Pancreas (tissue), 10 donors: ENCODE measurements at places on chromosomes 5 and 9.

DNA sequence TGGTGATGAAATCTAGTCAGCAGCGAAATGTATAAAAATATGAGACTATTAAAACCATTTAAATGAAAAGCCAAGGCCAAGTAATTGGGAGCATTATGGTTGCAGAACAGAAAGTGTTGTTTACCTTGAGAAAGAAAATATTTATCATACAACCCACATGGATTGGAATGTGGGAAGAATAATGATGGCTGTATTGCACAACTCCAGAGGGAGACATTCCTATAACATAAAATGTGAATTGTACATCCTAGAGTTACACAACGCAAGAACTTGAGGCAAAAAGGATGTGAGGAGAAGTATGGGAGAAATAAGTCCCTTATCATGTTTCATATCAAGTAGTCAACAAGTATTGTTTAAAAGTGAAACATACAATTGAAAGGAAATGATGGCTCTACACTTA is 1014.0 kb upstream of the SEMA6A start:
- H3K4me1 ChIP-seq: no peaks in the 10 kb centered on the region
- H3K27me3 ChIP-seq: no peaks in the 10 kb centered on the region

DNA sequence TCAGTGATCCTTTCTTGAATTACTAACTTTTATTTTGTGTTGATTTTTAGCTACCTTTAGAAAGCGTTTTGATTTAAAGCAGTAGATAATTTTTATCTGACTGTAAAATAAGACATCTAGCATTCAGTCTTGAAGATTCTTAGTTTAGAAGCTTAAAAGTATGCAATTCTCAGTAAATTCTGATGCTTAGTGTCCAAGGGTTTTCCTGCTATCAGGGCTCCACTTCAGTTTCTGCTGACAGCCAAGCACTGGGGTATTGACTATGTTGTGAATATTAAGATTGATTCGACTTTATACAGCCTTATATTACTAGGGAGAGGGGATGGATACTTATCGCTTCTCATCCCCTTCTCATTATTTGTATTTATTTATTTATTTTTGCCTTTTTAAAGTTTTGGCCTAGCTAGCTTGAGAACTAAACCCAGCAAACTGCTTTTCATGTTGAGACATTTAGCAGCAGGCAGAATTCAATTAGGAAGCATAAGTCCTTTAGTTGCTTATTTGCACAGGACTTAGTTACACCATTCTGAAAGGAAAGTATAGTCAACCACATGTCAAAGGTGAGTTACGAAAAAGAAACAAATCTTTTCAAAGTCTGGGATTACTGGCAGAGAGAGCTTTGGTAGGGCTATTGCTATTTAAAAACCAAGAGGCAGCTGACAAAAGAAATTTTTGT is 2.9 kb downstream of the PBX3 start:
- H3K27ac ChIP-seq: no peak overlapping the region
- no peaks in the 10 kb centered on the region for H3K4me1 ChIP-seq
- H3K27me3 ChIP-seq: no peaks in the 10 kb centered on the region
- no peaks in the 10 kb centered on the region for H3K36me3 ChIP-seq
- no peak for DNase-seq
- H3K4me3 ChIP-seq: peak overlapping the region; percentile 21

DNA sequence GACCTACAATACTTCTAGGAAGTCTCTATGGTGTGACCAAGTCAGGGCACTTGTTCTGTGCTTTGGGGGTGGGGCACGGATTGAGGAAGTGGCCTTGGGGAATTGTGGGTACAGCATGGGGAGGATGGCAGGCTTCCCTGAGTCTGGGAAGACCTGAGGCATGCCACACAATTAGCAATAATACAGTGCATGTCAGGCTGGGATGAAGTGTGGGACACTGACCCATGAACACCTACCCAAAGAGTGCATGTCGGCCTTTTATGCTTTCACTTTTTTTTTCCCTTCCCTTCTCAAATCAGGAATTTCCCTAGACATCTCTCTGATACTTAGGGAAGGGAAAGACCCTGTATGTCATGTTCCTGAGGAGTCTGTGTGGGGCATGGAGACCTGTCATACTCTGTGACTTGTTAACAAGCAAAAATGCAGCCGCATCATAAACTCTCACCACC is 146.4 kb downstream of the PALM2AKAP2 start:
- H3K27ac ChIP-seq: no peak overlapping the region
- no peaks in the 10 kb centered on the region for H3K36me3 ChIP-seq
- no peak for DNase-seq
- H3K4me1 ChIP-seq: no peaks in the 10 kb centered on the region
- no peaks in the 10 kb centered on the region for H3K27me3 ChIP-seq

DNA sequence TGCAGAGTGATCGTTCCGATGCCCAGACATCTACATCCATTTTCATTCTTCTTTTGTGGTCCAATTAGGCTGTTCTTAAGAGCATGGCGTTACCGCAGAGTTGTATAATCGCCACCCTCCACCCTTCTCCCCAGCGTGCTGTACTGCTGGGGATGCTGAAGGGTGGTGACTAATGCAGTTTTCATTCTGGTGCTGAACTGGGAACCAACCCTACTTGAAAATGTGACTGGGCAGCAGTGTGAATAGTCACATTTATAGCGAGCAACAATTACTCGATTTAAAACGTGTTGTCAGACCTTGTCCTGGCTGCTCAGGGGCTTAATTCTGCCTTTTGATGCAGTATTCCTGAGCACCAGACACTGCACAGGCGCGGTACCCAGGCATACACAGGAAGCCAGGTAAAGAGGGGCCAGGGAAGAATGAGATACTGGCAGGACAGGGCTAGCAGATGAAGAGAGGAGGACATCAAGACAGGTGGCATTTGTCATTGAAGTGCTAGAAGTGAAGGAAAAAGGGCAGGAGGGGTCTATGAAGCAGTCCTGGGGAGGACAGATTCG is 719 bp upstream of the ISCA1 start:
- no peaks in the 10 kb centered on the region for H3K27me3 ChIP-seq
- H3K4me3 ChIP-seq: peak overlapping the region; percentile 82
- no peak for DNase-seq
- H3K36me3 ChIP-seq: no peaks in the 10 kb centered on the region
- H3K27ac ChIP-seq: peak overlapping the region; percentile 94

DNA sequence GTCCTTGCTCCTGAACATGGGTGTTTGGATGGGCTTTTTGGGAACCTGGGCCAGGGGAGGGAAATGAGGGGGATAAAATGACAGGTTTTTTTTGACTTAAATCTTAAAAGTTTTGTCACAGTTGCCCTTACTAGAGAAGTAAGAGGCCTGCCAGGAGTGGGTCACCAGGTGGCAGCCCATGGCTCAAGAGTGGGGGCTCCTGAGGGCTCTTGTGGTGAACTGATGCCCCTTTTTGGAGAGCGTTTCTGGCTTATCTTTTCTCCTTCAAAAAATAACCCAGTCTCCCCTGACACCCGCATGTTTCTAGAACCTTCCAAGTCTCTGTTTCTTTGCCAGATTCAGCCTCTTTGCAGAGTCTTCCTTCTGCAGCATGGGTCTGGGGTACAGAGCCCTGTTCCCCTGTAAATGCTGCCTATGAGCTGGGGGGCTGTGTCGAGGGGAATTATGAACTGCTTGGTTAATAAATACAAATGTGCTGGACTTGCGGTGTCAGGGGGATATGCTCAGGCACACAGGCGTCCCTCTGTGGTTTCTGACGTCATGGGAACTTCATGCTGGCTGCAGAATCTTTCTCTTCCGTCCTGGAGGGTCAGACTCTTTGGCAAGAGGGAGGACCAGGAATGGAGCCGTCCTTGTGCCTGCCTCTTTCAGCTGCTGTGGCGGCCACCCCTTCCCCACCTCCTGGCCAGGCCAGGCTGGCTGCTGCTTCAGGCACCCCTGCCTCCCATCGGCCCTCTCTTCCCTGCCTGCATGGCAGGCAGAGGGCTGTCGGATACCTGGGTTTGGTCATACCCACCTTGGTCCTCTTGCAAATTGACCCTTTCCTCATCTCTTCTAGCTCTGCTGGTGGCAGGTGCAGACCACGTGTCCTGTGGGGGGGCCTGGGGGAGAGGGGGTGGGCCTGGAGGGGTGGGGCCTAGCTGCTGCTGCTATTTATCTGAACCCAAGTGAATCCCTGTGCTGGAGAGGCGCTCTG is 30.1 kb downstream of the PTPA start:
- H3K36me3 ChIP-seq: peaks cover 5% of the 10 kb centered on the region
- peaks cover 25% of the 10 kb centered on the region for H3K4me1 ChIP-seq
- DNase-seq: peak; percentile 47
- peak overlapping the region; percentile 48 for H3K4me3 ChIP-seq
- H3K27me3 ChIP-seq: no peaks in the 10 kb centered on the region

- DNase-seq: no peak
- H3K36me3 ChIP-seq: no peaks in the 10 kb centered on the region
- H3K4me1 ChIP-seq: no peaks in the 10 kb centered on the region
- H3K27ac ChIP-seq: no peak overlapping the region
- H3K27me3 ChIP-seq: no peaks in the 10 kb centered on the region
Measured at GRCh38 chr5:5800801-5801761, 378.6 kb downstream of the ICE1 start.

DNA sequence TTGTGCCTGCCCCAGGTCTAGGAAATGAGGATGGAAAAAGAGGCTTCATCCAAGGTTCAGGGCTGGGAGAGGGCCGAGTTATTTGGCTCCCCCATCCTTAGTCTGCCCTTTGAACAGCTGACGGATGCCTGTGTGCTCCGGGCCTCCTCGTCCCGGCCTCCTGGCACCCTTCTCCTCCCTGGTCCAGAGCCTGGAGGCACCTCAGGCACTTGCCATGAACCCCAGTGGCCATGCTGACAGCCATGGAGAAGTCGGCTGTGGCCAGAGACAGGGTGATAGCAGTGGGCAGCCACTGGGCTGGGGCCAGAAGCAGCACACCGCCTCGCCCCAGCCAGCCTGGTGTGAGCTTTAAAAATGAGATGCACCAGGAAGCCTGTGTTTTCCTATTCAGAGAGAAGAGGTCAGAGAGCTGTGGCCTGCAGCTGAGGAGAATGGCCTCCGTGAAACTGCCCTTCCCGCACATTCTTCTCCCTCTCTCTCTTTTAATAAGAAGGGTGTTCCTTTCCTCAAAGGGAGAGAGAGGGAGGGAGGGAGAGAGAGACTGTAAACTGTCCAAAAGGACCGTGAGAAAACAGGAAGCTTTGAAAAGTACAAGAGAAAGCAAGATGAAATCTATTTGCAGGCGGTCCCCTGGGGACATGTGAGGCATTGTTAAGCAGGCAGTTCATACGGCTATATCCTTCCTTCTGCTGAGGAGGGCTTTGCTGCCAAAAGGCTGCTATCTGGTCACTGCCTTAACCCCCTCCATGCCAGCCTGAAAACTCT is 55.3 kb downstream of the ZNF366 start:
- no peaks in the 10 kb centered on the region for H3K36me3 ChIP-seq
- H3K27me3 ChIP-seq: no peaks in the 10 kb centered on the region
- peak overlapping the region; percentile 8 for H3K27ac ChIP-seq
- H3K4me3 ChIP-seq: no peak overlapping the region
